ENCODE measurements at places on chromosomes 13 and 19.

- DNase-seq = no peak
Measured at GRCh38 chr13:49124693-49125304, 95.3 kb upstream of the MLNR start.

- no peak for DNase-seq
Measured at GRCh38 chr19:29022599-29022998, 190.4 kb downstream of the UQCRFS1 start.

DNA sequence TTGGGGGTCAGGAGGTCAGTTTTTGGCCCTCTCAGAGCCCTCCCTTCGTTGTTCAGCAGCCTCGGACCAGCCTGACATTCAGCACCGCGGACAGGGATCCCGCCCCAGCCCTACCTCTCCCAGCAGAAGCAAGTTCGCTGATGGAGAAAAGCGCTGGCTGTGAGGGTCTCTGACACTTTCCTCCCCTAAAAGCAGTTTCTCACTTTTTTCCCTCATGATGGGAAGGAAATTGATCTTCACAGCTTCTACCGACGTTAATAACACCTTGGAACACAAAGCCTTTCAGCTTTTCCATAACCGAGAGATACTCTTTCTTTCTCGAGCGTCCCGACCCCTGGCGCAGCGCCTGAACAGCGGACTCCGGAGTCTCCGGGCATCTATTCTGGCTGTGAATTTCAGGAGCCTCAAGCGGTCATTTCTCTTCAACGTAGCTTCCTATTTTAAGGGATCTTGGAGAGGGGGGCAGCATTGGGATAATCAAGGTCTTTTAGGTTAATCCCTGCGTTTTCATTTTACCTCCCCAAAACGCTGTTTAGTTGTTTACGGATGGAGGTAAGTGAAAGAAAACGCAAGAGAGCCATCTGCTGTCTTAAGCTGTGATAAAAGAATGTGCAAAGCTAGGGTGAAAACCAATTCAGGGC lies 467.2 kb downstream of the ITGBL1 start:
- DNase-seq = no peak

DNA sequence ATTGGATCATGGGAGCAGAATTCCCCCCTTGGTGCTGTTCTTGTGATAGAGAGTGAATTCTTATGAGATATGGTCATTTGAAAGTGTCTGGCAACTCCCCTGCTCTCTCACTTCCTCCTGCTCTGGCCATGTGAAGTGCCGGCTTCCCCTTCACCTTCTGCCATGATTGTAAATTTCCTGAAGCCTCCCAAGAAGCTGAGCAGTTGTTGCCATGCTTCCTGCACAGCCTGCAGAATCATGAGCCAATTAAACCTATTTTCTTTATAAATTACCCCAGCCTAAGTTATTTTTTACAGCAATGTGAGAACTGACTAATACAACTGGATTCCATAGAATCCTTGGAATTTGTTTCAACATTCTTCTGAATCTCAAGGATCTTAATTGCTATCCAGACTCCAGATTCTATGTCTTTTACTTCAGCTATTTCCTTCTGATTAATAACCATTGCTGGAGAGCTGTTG lies 328.1 kb downstream of the SLITRK5 start:
- no peak for DNase-seq

DNA sequence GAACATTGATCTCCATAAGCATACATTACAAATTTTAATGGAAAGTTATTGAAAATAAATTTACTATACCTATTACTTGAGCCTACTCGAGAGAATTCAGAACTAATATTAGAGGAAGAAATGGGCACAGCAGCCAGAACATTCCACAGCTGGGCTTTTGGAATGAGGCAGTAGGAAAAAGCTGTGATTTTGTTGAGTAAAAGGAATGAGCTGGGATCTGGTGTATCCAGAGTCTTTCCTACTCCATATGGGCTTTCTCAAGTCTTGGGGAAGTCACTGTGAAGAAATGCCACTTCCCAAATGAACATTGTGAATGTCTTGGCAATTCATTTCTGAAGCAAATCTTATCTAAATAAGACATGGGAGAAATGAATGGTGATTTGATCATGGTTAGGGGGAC lies 93.1 kb downstream of the CYSLTR2 start:
- DNase-seq = no peak

DNA sequence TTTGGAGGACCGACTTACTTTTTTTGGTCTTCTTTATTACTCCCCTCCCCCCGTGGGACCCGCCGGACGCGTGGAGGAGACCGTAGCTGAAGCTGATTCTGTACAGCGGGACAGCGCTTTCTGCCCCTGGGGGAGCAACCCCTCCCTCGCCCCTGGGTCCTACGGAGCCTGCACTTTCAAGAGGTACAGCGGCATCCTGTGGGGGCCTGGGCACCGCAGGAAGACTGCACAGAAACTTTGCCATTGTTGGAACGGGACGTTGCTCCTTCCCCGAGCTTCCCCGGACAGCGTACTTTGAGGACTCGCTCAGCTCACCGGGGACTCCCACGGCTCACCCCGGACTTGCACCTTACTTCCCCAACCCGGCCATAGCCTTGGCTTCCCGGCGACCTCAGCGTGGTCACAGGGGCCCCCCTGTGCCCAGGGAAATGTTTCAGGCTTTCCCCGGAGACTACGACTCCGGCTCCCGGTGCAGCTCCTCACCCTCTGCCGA lies 409 bp downstream of the FOSB start:
- no peak for DNase-seq

- DNase-seq = peak; percentile 26
Measured at GRCh38 chr13:97344265-97345175, 89.4 kb upstream of the RAP2A start.

DNA sequence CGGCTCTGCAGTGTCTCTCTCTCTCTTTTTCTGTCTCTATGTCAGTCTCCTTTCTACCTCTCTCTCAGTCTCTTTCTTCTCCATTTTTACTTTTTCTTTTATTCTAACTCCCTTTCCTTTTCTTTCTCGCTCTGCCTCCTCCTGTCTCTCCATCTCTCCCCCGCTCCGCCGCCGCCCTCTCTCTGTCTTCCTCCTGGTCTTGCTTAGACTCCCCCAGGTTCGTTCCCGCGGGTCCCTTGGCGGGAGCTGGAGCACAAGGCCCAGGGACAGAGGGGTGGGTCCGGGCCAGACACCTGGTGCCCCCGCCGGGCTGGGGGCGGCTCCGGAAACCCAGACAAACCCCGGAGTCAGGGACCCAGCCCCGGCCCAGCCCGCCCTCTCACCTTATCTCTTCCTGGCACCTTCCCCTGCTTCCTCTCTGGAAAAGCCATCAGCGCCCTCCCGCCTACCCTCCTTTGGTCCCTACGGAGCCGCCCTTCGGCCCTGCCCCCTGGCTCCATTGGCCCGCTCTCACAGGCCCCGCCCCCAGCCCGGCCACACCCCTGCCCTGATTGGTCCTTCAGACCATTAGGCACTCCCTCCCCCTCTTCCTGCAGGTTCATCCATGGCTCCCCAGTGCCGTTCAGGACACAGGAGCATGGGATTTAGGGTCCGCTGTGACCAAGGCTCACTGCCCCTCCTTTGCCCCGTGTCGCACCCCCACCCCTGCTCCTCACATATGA lies 15.4 kb upstream of the NOP53 start:
- DNase-seq = peak; percentile 30

GRCh38 chr13:108281901-108282300 lies 12.4 kb downstream of the TNFSF13B start:
- DNase-seq = no peak

GRCh38 chr19:49056101-49056901 lies 1.2 kb downstream of the CGB7 start:
- peak; percentile 38 for DNase-seq

DNA sequence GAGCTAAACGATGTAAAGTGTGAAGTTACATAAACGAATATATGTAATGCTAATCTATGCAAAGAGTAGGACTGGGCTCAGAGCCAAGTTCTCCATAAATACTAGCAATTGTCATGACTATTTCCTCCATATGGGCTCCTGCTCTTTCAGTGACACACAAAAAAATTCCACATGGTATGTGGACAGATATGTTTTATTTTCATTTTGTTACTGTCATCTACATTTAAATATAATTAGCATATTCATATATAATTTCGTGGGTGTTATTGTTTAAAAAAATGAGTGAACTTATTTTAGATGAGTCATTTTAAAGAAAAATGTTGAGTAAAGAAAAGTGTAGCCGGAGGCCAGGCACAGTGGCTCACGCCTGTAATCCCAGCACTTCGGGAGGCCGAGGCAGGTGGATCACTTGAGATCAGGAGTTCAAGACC lies 5.0 kb upstream of the IGSF23 start:
- DNase-seq = no peak

DNA sequence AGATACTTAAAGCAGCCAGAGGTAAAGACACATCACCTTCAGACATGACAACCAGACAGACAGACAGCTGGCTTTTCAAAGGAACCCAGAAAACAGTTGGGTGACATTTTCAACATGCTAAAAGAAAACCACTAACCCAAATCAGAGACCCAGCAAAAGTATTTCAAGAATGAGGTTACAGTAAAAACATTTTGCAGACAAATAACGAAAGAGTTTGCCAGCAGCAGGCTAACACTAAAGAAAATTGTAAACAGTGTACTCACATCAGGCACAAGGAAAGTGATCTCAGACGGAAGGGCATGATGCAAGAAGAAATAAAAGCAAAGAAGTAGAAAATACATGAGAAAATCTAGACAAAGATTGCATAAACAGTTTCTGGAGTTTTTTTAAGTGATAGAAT lies 46.4 kb downstream of the AP1M1 start:
- no peak for DNase-seq

GRCh38 chr13:52127783-52128702 lies 830 bp downstream of the NEK5 start:
- DNase-seq = peak; percentile 15

- no peak for DNase-seq
Measured at GRCh38 chr13:76808927-76809326, 77.3 kb downstream of the KCTD12 start.

DNA sequence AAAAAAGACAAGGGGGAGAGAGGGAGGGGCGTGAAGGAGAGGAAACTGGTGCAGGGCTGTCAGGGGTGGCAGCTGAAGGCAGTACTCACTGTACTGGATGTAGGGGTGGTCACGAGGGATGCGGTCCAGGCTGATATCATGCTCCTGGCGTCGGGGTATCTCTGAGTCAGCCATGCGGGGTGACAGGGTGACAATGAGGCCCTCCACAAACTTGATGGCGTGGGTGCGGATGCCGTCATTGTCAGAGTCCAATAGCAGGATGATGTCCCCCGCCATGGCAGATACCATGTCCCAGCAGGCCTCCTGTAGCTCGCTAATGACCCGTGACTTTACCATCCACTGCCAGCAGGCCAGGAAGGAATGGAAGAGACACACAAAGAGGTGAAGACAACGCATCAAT lies 15.3 kb downstream of the SYMPK start:
- no peak for DNase-seq

DNA sequence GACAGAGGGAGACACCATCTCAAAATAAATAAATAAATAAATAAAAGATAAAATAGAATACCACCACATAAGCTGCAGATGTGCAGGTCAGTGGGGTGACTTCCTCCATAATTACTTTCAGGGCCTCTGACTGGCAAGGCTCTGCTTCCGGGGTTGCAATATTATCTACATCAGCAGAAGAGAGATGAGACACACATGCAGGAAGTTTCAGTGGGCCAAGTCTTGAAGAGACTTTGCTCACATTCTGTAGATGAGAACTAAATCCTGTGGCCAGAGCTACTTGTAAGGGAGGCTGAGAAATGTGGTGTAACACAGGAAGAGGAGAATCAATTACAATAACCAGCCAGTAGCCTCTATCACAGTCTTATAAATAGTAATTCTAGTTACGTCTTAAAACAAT lies 89.9 kb upstream of the MAB21L1 start:
- DNase-seq = no peak

GRCh38 chr19:50580970-50581634 lies 12.9 kb upstream of the LRRC4B start:
- DNase-seq = no peak

DNA sequence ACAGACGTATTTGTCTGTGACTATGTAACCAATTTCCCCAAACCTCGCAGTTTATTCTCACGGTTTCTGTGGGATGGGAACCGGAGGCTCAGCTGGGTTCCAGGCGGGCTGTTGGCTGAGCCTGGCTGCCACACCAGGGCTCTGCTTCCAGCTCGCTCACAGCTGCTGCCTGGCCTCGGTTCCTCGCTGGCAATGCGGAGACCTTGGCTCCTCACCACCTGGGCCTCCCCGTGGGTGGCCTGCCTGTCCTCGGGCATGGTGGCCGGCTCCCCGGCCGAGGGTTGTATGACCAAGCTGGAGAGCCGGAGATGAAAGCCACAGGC lies 218.9 kb upstream of the MAB21L1 start:
- DNase-seq = no peak
